ENCODE measurements at places on chromosomes 12 and 14. TPM values are rescaled to one million over a fixed set of nuclear protein-coding genes. Genes with fewer than 3 reads are reported as not detected.

GRCh38 chr14:95101736-95102679 is 55.3 kb downstream of the DICER1 start:
- no peak for DNase-seq
- peaks cover 62% of the 10 kb centered on the region for H3K36me3 ChIP-seq
- H3K4me1 ChIP-seq: no peaks in the 10 kb centered on the region
- H3K27ac ChIP-seq: no peak overlapping the region

DNA sequence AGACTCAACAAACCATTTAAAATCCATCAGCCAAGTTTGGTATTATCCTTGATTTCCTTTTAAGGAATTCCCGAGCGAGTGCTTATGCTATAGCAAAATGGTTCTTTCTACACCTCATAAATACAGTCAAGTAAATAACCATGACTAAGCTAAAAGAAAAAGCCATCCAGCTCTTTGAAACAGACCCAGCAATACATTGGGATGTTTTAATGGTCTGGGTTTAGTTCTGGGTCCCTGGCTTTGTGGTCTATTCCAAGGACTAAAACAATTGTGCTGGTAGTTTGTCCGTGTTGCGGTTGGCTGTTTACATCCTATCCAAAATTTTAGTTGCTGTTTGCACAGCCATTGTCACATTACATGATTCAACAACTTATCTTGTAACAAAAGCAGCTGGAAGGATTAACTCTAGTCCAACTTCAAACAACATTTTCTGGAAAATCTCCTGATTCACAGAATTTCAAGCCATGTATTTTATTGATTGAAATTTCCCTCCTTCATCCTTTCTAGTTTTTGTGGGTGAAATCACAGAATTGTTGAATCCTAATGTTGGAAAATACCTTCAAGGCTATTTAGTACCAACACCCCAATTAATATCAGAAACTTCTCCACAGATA is 19.6 kb downstream of the KLRB1 start:
- H3K27ac ChIP-seq: no peak overlapping the region
- H3K36me3 ChIP-seq: no peaks in the 10 kb centered on the region
- no peaks in the 10 kb centered on the region for H3K4me1 ChIP-seq
- no peak overlapping the region for H3K4me3 ChIP-seq

DNA sequence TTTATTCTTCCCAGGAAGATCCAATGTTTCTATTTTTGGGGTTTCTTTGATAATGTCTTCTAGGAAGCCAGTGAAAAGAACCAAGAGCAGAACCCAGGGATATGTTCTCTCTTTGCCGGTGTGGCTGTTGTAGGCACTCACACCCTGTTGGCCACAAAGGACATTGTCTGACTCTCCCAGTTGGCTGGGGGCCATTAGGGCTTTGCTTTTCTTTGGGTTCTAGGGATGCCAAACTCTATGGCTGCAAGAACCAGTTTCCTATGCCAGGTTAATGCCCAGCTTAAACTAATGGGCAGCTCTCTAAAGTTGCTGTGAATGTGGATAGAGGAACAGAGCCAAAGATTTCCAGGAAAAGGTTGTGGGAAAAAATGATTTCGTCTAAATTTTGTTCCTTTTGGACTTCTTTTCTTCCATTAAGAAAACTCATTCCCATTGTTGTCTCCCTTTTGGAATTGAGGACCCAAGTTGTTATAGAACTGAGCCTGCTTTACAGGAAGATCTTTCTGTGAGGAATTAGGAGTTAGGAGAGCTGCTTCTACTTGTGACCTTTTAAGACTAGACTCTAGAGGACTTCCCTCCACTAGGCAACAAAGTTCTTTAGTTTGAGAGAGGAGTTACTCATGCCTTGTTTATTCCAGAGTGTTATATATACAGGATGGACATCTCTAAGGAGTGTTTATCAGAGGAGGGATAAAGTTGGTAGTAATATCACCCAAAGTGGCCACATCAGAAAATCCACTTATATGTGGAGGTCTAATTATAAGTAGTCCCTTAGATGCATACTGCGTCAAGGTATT is 13.1 kb downstream of the COPZ1 start:
- H3K27me3 ChIP-seq: no peaks in the 10 kb centered on the region
- DNase-seq: no peak
- no peaks in the 10 kb centered on the region for H3K4me1 ChIP-seq
- H3K27ac ChIP-seq: no peak overlapping the region
- no peaks in the 10 kb centered on the region for H3K36me3 ChIP-seq

DNA sequence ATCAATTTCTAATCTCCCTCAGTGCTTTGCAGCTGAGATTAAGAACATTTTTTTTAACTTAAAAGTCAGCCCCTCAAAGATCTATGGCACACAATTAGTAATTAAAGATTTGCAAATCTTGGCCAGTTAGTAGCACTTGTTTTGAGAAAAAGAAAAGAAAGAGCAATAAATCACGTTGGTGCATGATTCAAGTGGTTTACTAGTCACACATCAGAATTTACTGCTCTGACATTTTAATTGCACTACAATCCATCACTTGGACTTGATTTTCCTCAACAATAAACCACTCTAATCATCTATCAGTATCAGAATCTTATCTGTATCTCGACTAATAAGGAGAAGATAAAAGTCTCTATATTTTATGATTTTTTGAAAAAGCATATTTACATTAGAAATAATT is 154.3 kb downstream of the HELB start:
- no peaks in the 10 kb centered on the region for H3K4me1 ChIP-seq
- H3K27me3 ChIP-seq: no peaks in the 10 kb centered on the region
- H3K27ac ChIP-seq: no peak overlapping the region
- no peaks in the 10 kb centered on the region for H3K36me3 ChIP-seq
- no peak overlapping the region for H3K4me3 ChIP-seq

DNA sequence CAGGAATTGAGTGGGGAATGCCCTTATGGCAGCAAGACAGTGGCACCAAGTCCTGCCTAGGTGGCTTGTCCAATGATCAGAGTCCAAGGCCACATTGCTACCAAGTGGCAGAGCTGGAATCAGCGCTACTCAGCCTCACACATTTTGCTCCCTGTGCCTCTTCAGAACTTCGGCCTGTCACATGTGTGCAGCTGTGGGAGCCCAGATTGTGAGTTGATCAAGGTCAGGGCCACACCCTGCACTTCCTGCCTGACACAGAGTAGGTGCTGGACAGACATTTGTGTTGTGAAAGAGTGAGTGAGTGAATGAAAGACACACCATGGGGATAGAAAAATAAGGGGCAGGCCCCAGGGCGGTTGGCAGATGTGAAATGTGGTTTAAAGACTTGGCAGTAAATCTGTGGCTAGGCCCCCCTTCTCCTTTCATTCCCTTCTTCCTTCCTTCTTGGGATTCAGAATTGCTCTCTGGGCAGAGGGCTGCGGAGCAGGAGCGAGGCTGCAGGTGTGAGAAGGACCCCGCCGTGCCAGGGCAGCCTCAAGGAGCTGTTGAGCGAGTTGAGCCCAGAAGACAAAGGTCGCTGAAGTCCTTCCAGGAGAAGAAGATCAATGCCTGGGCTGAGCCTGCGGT is 83.5 kb downstream of the SLC25A47 start:
- H3K36me3 ChIP-seq: no peaks in the 10 kb centered on the region
- H3K4me3 ChIP-seq: no peak overlapping the region
- no peak overlapping the region for H3K27ac ChIP-seq

DNA sequence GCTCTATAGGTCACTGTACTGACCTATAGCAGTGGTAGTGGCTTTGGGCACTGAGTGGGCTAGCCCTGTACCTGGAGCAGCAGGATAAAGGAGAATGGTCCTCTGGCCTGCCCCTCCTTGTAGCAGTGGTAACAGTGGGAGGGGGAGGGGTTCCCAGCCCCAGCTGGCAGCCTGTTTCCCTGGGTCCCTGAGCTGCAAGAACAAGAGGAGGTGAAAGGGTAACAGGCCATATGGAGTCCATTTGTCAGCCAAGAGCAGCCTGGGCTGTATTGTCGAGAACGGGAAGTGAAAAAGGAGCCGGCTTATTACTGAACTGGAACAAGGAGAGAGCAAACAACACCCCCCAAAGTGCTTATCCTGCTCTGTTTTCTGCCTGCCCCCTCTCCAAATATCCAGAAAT is 73.8 kb upstream of the SRSF5 start:
- H3K4me3 ChIP-seq: no peak overlapping the region
- peaks cover 63% of the 10 kb centered on the region for H3K4me1 ChIP-seq
- no peaks in the 10 kb centered on the region for H3K36me3 ChIP-seq

GRCh38 chr12:90128526-90128925 is 419.9 kb upstream of the ATP2B1 start:
- H3K27ac ChIP-seq: no peak overlapping the region
- no peaks in the 10 kb centered on the region for H3K36me3 ChIP-seq
- H3K27me3 ChIP-seq: no peaks in the 10 kb centered on the region
- H3K4me3 ChIP-seq: no peak overlapping the region
- no peaks in the 10 kb centered on the region for H3K4me1 ChIP-seq
- no peak for DNase-seq

The HOXC9 gene
- 1.7 TPM for total RNA-seq

Data from Peyer's patch (tissue), 4 donors.